Activated B cell treated with CpG ODN at 0.5 μM for 24 hours (primary cell): ENCODE measurements at places on chromosomes 7 and 10.

GRCh38 chr10:85459906-85460305 is 906.7 kb downstream of the GRID1 start:
- H3K36me3 ChIP-seq: no peaks in the 10 kb centered on the region
- H3K27me3 ChIP-seq: no peaks in the 10 kb centered on the region
- no peak for DNase-seq
- no peak overlapping the region for H3K27ac ChIP-seq
- no peaks in the 10 kb centered on the region for H3K4me1 ChIP-seq
- H3K4me3 ChIP-seq: no peak overlapping the region

DNA sequence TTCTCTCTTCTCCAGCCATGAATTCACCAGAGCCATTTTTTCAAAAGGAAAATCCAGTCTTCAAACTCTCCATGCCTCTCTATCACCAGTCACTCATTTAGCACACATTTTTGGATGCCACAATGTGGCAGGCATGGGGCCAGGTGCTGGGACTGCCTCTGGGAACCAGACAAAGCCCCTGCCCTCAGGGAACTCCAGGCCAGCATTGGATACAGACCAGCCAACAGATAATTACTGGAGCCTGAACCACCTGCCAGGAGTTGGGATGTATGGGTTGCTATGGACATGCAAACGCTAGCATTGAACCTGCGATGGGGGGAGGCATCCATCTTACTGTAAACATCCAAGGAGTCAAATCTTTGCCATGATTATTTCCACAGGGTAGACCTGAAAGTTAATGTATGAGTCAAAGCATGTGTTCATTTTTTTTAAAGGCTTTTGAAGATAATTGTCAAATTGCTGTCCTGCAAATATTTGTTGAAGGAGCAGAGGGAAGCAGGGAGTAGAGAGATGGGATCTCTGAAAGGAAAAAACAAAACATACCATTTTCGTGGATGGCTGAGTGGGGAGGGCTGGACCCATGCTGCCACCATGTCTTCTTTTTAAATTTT is 43.2 kb downstream of the SRRM3 start:
- H3K27ac ChIP-seq: no peak overlapping the region
- peaks cover 9% of the 10 kb centered on the region for H3K27me3 ChIP-seq
- H3K4me1 ChIP-seq: no peaks in the 10 kb centered on the region
- H3K36me3 ChIP-seq: no peaks in the 10 kb centered on the region
- no peak for DNase-seq
- H3K4me3 ChIP-seq: no peak overlapping the region

GRCh38 chr10:101774589-101775272 is 1.2 kb downstream of the FGF8 start:
- peaks cover 49% of the 10 kb centered on the region for H3K27me3 ChIP-seq
- no peak overlapping the region for H3K27ac ChIP-seq
- H3K4me3 ChIP-seq: peak overlapping the region; percentile 24

GRCh38 chr7:22578007-22578733 is 78.2 kb upstream of the STEAP1B start:
- no peak for DNase-seq
- peaks cover 36% of the 10 kb centered on the region for H3K36me3 ChIP-seq
- peak overlapping the region; percentile 79 for H3K27ac ChIP-seq
- H3K4me3 ChIP-seq: peak overlapping the region; percentile 57

DNA sequence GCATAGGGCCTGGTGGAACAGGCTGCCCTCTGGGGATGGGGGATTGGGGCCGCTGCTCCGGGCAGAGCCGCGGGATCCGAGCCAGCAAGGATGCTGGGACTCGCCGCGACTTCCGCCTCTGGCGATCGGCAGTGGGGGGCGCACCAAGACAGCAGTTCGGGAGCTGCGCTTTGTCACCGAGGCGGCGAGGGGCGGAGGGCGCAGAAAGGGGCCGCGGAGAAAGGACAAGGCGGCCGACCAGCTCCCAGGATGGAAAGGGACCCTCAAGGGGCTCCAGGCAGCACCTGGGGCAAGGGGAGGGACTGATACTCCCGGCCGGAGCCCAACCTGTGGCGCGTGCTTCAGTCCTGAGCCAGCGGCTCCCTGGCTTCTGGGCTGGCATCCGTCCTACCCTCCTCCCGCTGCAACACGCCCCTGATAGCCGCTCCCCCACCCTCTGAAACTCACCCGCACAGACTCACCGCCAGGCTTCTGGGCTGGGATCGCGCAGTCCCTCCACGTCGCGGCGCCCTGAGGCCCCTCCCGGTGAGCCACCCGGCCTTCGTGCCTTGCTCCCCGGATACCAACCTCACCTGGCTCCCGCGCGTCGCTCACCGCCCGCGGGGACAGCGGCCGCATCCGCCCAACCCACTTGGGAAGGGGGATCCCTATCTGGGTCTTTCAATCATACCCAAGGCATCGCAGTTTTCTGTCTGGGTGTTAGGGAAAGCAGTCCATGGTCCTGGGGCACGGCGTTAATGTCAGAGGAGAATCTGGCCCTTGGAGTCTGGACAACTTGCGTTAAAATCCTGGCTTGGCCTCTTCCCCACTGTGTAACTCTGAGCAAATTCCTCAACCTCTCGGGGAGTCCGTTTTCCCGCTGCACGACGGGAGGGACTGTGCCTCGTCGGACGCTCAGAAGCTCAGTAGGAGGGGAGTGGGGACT is 7.0 kb upstream of the EVX1 start:
- H3K27ac ChIP-seq: no peak overlapping the region
- H3K27me3 ChIP-seq: peaks cover 60% of the 10 kb centered on the region
- no peak for DNase-seq
- H3K4me1 ChIP-seq: peaks cover 15% of the 10 kb centered on the region
- no peaks in the 10 kb centered on the region for H3K36me3 ChIP-seq

GRCh38 chr7:129664029-129665012 is 52.8 kb downstream of the NRF1 start:
- H3K27me3 ChIP-seq: no peaks in the 10 kb centered on the region
- no peaks in the 10 kb centered on the region for H3K4me1 ChIP-seq
- no peak for DNase-seq
- peaks cover 55% of the 10 kb centered on the region for H3K36me3 ChIP-seq
- H3K27ac ChIP-seq: no peak overlapping the region
- H3K4me3 ChIP-seq: no peak overlapping the region

- no peak overlapping the region for H3K4me3 ChIP-seq
- no peak overlapping the region for H3K27ac ChIP-seq
- H3K27me3 ChIP-seq: peaks cover 8% of the 10 kb centered on the region
- no peaks in the 10 kb centered on the region for H3K36me3 ChIP-seq
- DNase-seq: no peak
- peaks cover 11% of the 10 kb centered on the region for H3K4me1 ChIP-seq
Observed at GRCh38 chr7:38294926-38295325, 21.5 kb upstream of the TARP start.

GRCh38 chr10:89382757-89383156 is 4.9 kb downstream of the IFIT1B start:
- no peak for DNase-seq
- no peaks in the 10 kb centered on the region for H3K27me3 ChIP-seq
- H3K27ac ChIP-seq: no peak overlapping the region
- H3K36me3 ChIP-seq: no peaks in the 10 kb centered on the region
- no peak overlapping the region for H3K4me3 ChIP-seq
- peaks cover 18% of the 10 kb centered on the region for H3K4me1 ChIP-seq

- peaks cover 7% of the 10 kb centered on the region for H3K27me3 ChIP-seq
- peak overlapping the region; percentile 86 for H3K4me3 ChIP-seq
- peak; percentile 86 for DNase-seq
- no peaks in the 10 kb centered on the region for H3K36me3 ChIP-seq
- H3K27ac ChIP-seq: peak overlapping the region; percentile 84
- peaks cover 8% of the 10 kb centered on the region for H3K4me1 ChIP-seq
Observed at GRCh38 chr10:27252267-27253000, 11.8 kb upstream of the ACBD5 start.

DNA sequence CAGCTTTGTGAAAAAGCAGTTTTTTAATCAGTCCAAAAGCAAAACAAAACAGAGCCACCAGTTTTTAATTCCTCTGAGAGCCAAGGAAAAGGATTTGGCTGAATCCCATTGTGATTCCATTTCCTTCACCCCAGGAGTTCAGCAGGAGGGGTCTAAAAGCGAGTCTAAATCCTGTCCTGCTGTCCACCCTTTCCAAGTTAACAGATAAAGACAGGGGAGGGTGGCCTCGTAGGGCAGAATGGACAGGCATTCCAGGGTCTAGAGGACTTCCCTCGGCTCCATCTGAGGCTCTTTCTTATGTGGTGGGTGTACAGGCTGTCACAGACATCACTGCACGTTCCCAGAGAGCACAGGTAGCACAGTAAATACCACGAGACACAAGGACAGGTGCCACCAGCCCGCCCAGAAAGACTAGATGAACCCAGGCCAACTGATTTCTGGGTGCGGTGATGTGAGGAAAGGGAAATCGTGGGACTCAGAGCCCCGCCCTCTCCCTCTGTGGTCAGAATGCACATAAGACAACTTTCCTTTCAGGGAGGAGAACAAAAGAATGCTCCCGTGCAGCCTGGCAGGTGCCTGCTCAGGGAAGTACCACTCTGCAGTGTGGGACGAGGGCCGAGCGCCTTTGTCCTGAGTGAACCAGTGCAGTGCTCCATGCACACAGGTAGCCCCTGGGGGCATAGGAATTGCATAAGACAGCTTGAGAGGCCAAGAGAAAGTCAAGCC is 119.7 kb downstream of the ABLIM1 start:
- H3K4me1 ChIP-seq: peaks cover 38% of the 10 kb centered on the region
- H3K4me3 ChIP-seq: peak overlapping the region; percentile 48
- H3K27ac ChIP-seq: peak overlapping the region; percentile 24
- DNase-seq: peak; percentile 24
- no peaks in the 10 kb centered on the region for H3K36me3 ChIP-seq

GRCh38 chr10:3593611-3594010 is 191.4 kb downstream of the KLF6 start:
- H3K27ac ChIP-seq: no peak overlapping the region
- H3K36me3 ChIP-seq: no peaks in the 10 kb centered on the region
- no peaks in the 10 kb centered on the region for H3K27me3 ChIP-seq
- H3K4me3 ChIP-seq: no peak overlapping the region
- no peak for DNase-seq

- peaks cover 20% of the 10 kb centered on the region for H3K4me1 ChIP-seq
- peak overlapping the region; percentile 90 for H3K4me3 ChIP-seq
- peak overlapping the region; percentile 82 for H3K27ac ChIP-seq
- no peaks in the 10 kb centered on the region for H3K27me3 ChIP-seq
- no peak for DNase-seq
Observed at GRCh38 chr7:92717623-92717992, 118.8 kb downstream of the CDK6 start.

DNA sequence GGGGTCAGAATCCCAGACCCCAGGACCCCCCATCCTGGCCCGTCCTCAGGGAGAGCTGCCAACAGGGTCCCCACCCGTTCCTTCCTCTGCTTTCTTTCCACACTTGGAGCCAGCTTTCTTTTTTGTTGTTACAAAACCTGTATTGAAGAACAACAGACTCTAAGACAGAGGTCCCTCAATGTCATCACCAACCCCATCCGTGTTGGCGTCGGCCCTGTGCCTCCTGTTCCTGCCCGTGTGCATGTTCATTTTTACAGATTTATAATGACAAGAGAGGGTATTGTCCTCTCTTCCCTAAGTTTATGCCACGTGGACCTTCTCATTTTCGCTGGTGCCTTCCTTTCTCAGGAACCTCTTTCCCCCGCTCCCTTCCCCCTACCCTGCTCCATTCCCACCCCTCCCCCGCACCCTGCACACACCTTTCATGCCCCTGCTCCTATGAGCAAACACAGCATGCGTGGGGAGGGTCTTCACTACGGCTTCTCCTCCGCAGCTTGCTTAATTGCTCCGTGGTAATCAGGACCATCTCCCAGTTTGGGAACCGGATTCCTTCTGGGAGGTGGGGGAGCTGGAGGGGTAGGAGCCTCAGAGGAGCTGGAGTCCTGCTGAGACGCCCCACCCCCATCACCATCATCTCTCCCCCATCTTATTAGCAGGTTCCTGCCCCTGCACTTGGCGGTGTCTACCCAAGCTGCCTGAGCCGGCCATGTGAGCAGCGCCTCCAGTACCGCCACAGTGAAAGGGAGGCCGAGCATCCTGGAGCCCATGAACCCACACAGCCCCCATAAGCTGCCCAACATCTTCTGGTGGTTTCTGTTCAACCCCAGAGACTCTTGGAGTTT is 88.0 kb upstream of the INSIG1 start:
- peaks cover 28% of the 10 kb centered on the region for H3K4me1 ChIP-seq
- H3K27me3 ChIP-seq: no peaks in the 10 kb centered on the region
- DNase-seq: no peak
- no peak overlapping the region for H3K4me3 ChIP-seq
- peak overlapping the region; percentile 6 for H3K27ac ChIP-seq

- no peak overlapping the region for H3K4me3 ChIP-seq
- peak overlapping the region; percentile 20 for H3K27ac ChIP-seq
- H3K4me1 ChIP-seq: peaks cover 22% of the 10 kb centered on the region
- H3K36me3 ChIP-seq: peaks cover 28% of the 10 kb centered on the region
- H3K27me3 ChIP-seq: no peaks in the 10 kb centered on the region
Observed at GRCh38 chr7:47556511-47557180, 25.3 kb downstream of the TNS3 start.

DNA sequence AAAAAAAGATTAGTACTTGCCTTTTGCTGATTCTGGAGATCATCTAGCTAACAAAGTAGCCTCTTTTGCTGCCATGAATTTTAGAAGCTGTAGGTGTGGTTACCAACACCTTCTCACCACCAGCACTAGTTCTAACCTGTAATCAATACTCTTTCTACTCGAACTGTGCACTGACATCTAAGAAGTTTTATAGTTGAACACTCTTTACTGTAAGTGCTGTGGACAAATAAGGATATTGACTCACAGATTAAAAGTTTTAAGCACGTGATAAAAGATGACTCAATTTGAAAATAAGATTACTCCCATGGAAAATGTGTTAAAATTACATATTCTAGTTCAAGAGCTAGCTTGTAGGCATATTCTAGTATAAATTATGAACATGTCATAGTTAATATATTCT is 89.9 kb downstream of the REEP3 start:
- DNase-seq: no peak
- peaks cover 3% of the 10 kb centered on the region for H3K36me3 ChIP-seq
- H3K4me1 ChIP-seq: peaks cover 20% of the 10 kb centered on the region
- no peaks in the 10 kb centered on the region for H3K27me3 ChIP-seq
- no peak overlapping the region for H3K27ac ChIP-seq
- H3K4me3 ChIP-seq: no peak overlapping the region

DNA sequence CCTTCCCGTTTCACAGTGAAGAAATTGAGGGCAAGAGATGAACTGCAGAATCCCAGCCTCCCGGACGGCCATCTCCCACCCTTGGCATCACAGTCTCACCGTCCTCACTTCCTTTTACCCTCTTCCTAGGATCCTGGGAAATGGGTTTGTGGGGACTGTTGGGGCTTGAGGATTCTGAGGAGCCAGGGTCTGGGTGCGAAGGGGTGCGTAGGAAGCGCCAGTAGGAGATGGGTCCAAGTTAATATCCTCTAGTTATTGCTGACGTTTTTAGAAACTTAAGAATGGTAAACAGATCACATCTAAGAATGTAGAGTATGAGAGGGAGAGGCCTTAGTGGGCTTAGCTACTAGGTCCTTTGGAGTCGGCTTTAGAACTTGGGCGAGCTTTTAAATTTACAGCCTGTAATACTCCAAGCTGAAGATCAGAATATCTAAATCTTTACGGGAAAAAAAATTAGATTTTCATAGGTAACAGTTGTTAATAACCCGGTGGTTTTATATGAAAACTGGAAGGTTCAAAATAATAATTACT is 696 bp downstream of the MALSU1 start:
- H3K36me3 ChIP-seq: peaks cover 35% of the 10 kb centered on the region
- peaks cover 46% of the 10 kb centered on the region for H3K4me1 ChIP-seq
- peak overlapping the region; percentile 89 for H3K4me3 ChIP-seq
